ENCODE measurements at places on chromosomes 7 and 10. TPM values are rescaled to one million over a fixed set of nuclear protein-coding genes. Genes with fewer than 3 reads are reported as not detected.

DNA sequence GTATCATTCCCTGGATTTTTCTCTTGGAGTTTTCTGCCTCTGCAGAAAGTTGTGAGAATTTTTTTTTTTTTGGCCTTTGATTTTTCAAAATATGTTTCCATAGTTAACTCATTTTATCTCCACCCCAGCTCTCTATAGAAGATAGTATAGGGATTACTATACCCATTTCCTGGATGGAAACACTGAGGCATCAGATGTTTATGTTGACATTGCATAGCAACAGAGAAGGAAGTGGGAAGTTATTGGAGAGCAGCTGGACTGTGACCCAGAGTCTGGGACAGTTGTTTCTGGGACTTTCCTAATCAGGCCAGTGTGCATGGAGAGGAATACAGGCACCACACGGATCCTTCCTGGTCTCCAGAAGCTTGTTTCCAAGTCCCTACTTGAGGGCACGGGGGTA is 158.0 kb downstream of the CDH23 start:
- no peak for DNase-seq

- no peak for DNase-seq
These were observed 1135.4 kb downstream of the XPNPEP1 start for GRCh38 chr10:108787932-108788331.

DNA sequence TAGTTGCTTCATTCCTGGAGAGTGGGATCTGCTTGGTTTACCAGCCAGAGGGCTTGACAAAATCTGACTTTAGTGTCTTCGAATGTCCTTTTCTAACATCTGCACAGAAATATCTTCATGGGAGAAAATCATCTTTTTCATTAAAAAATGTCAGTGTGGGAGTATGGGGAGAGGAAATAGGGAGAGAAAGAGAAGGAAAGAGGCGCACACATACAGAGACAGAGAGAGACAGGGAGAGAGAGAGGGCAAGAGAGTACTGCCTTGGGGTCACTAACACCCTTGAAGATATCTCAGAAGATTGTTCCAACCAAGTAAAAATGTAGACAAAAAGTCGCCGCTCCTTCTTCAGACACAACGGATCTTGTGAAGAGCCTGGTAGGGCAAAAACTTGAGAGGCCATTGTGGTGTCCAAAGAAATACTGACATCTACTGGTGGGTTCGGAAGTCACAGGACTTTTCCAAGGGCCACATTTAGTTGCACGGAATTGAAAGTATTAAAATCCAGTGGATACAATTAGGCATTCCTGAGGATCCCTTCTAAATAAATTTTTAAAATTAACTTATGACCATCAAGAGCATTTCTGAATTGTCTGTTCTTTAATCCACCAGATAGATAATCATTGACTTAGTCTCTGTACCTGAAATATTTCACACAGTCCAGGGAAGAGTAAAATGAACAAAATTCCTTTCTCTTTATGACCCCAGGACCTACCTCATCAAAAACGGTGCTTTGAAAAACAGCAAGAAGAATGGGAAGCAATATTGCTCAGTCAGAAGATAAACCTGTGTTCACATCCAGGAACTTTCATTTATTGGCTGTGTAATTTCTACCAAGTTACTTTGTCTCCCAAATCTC is 29.7 kb downstream of the VIM start:
- peak; percentile 50 for DNase-seq

The NOS3 gene
- 1.5 TPM for total RNA-seq

The GIMAP8 gene
- total RNA-seq, result 2.5 TPM

- no peak for DNase-seq
These were observed 131.3 kb downstream of the FANK1 start for GRCh38 chr10:126027692-126028091.
